Stimulated activated CD4-positive, alpha-beta T cell treated with anti-CD3 and anti-CD28 coated beads, TNF-alpha, amount 100 ng/mL, for 1 hour (primary cell): ENCODE measurements at places on chromosomes 13 and 19.

DNA sequence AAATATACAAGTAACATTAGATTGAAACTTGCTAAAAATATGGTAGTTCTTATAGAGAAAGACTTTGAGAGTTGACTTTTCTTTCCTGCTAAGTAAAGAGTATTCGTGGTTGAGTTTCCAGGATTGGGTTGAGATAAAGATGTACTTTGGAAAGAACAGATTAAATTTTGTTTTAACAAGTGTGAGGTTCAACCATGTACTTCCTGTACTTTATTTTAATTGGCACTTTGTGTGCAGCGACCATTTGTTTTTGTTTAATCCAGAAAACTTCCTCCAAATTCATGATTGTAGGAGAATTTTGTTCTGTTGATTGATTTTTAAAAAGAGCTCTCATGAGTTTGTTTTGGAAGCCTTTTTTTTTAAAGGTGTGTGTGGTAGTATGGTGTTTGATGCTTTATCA is 46.9 kb downstream of the PAN3 start:
- DNase-seq, result no peak

GRCh38 chr13:79716191-79716590 is 235.2 kb downstream of the NDFIP2 start:
- no peak for DNase-seq

DNA sequence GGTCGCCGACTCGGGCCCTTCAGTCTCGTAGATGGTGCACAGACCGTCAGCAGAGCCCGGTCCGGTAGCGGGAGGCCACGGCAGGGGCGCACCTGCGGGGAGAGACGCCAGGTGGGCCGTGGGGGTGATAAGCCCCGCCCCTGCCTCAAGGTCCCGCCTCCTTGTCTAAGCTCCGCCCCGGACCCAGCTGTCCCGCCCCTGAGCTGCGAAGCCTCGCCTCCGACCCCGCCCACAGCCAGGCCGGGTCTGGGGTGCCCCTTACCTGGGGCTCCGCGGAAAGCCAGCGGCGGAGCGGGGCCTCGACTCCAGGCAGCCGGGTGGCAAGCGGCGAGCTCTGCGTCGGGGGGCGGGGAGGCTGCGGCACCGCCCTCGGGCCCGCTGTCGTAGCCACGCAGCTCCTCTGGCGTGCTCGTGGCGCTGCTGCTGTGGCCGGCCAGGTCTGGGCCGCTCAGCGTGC is 4.7 kb downstream of the PRR36 start:
- DNase-seq, result peak; percentile 62

DNA sequence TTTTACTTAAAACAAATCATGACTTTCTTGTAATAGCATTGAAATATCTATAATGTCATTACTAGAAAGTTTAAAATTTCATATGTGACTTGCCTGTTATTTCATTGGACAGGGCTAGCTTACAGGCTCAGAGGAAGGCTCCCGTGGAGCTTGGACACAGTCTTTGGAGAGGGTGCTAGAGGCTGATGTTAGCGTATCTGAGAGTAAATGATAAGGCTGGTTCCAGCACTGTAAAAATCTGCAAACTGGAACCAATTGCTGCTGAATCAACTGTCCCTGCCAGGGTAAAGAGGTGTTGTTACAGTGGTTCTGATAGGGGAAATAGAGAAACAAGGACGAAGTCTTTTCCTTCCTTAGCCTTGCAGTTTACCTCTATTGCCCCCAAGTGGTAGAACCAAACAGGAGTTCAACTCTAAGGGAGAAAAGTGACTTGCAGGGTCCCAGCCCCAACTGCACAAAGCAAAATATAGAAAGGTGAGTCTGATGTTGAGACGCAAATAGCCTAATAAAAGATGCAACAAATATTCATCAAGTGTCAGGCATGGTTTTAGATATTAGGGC is 901.7 kb downstream of the DIAPH3 start:
- DNase-seq, result no peak

- no peak for DNase-seq
These were observed 68.7 kb downstream of the MAP4K1 start for GRCh38 chr19:38549061-38549460.
